ENCODE measurements at places on chromosomes 7 and 10.

GRCh38 chr10:80443531-80443974 lies 10.6 kb upstream of the TSPAN14 start:
- DNase-seq: peak; percentile 49

- DNase-seq: peak; percentile 11
These were observed 703.5 kb upstream of the SEMA3D start for GRCh38 chr7:85890244-85890811.

- no peak for DNase-seq
These were observed 66.5 kb downstream of the ANK3 start for GRCh38 chr10:60323162-60323561.

DNA sequence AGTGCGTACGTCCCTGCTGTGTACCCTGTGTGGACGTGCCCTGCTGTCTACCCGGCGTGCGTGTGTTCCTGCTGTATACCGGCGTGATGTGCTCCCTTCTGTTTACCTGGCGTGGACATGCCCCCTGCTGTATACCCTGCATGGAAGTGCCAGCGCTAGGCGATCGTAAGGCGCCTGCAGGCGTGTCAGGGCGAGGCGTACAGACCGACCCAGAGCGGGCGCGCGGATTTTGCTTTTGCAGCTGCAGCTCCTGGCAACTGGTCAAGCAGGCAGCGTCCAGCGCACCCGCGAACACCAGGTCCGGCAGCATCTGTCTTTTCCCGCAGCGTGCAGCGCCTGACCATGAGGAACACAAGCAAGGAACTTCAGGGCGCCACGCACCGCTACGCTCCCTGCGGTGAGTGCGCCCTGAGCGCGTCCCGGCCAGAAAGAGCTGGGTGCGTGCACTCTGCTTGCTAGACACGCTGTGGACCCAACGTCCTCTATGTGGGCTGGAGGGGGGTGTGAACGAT lies 680 bp downstream of the C7orf57 start:
- no peak for DNase-seq

DNA sequence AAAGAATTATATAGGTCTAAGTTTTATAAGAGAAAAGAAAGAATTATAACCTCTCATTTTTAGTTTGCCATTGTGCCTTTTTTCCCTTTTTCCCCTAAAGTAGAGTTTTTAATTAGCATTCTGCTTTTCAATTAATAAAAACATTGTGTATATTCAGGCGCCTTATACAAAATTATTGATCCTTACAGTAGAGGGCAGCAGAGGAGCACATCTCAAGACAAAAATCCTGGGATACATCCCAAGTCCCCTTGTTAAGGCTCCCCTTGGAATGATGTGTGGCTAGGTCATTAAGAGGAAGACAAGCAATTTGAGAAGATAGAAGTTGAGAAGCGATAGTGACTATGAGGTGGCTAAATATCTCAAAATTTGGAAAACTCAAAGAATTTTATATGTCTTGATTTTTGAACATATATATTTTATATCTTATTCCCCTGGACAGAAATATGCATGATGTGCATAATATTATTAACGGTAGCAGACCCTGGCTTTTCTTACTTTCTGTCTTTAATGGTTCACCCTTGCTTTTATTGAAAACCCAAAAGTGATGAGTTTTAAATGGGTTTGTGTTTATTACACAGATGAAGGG lies 19.1 kb upstream of the TPK1 start:
- peak; percentile 44 for DNase-seq

- DNase-seq: no peak
These were observed 410.5 kb upstream of the C7orf33 start for GRCh38 chr7:148180075-148180474.

- no peak for DNase-seq
These were observed 208.7 kb upstream of the PRKCQ start for GRCh38 chr10:6788731-6789130.

- DNase-seq: no peak
These were observed 169.3 kb upstream of the AGK start for GRCh38 chr7:141381794-141382427.

GRCh38 chr10:113301342-113301984 lies 251.4 kb upstream of the HABP2 start:
- no peak for DNase-seq

DNA sequence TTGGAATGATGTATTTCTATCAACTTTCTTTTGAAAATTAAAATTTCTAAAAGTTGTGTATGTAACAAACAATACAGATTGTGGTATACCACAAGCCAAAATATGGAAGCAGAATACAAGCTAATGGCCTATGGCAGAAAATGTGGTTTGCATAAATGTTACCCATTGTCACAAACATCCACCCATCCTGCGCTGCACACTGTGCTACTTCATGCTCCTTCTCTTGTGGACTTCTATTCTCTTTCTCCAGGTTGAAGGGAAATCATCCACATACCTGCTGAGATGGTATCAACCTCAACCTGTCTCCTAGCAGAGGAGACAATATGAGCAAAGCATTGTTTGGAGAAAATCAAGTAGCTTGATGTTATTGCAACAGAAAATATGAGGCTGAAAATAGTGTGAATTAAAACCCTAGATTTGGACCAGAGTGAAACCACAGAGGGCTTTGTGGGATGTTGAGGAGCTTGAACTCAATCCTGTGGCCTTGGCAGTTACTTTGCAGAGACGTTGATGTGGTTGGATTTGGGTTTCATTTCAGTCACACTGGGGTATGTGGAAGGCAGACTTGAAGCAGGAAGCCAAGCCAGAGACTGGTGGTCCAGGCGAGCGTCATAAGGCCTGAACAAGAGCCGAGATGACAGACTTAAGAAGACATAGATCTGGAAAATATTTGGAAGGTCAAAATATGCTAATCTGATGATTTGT lies 63.8 kb downstream of the ICA1 start:
- no peak for DNase-seq

- DNase-seq: no peak
These were observed 75.1 kb downstream of the DNAH11 start for GRCh38 chr7:21617916-21618390.

DNA sequence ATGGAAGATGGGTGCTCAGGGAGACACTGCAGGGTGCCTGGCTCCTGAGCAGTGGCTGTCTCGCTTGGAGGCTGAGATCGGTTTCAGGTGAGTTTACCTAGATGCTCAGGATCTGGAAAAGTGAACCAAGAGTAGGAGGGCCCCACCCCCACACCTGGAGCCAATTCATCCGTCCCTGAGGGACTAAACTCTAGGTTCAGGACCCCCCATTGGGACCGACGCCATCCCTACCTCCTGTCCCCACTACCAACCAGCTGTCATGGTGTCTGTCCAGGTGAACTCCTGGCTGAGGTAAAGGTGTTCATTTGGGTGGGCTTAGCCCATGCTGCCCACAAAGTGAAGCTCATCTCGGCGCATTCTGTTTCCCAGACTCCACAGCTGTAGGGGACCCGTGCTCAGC lies 174.6 kb upstream of the PLPP4 start:
- DNase-seq: no peak

GRCh38 chr7:75611557-75612178 lies 119.5 kb downstream of the SPDYE5 start:
- no peak for DNase-seq

DNA sequence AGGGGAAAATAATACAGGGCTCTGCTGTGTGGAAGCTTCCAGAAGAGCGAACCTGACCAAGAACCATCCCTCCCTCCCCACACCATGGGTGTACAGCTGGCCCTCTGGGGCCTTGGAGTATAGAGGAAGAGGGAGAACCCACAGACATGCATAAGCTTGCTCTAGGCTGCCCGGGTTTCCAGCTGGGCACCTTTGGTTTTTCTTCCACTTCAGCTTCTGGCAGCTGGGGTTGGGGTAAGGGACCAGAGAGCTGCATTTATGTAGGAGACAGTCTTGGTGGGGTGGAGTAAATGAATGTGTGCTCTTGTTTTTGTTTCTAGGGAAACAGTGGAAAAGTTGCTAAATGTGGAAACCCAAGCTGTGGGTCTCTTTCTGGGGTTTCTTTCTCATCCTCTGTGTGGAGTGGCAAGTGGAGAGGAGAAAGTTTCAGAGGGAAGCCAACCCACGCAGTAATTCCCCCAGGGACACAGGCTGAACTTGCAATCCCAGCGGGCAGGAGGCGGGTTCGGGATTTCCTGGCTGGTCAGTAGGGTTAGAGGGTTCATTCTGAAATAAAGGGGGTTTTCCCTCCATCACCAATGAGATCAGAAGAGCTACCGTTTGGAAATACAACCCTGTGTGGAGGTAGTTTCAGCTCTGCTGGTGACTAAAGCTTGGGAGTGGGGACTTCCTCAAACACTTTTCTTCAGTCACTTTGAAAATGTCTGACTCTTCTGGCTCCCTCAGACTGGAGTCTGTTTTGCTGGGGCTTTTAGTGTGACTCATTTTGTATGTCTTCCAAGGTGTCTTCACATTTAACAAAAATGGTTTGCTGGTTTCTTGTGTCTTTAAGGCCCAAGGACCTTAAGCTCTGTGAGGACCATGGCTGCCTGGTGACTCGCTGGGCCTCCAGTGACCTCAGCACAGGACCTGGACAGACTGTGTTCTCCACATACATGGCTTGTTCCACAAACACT lies 22.2 kb upstream of the SRGN start:
- DNase-seq: no peak

- no peak for DNase-seq
These were observed 564.5 kb upstream of the GHITM start for GRCh38 chr10:83574770-83575169.

DNA sequence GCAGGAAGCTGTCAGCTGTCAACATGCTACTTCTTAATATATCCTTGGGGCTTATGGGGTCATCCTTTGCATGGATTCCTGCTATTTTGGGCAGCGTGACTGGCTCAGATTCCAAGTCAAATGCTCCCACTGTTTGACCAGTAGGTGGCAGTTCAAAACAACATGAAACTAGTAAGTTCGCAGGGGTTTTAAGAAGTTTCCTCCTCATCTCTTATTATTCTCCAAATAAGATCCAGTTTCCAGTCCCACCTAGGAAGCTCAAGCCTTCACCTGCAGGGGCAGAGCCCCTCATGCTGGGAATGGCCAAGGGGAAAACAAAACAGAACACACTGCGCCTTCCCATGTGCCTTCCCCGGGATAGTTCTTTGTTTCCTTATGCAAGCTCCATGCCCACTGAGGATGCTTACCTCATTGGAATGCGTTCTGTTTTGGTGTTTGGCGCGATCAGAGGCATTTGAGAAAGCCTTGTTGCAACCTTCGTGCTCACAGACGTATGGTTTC lies 259.8 kb downstream of the GLI3 start:
- DNase-seq: no peak

- DNase-seq: no peak
These were observed 561 bp downstream of the SHTN1 start for GRCh38 chr10:117004227-117005025.

- no peak for DNase-seq
These were observed 892.0 kb upstream of the AUTS2 start for GRCh38 chr7:68706291-68706690.

DNA sequence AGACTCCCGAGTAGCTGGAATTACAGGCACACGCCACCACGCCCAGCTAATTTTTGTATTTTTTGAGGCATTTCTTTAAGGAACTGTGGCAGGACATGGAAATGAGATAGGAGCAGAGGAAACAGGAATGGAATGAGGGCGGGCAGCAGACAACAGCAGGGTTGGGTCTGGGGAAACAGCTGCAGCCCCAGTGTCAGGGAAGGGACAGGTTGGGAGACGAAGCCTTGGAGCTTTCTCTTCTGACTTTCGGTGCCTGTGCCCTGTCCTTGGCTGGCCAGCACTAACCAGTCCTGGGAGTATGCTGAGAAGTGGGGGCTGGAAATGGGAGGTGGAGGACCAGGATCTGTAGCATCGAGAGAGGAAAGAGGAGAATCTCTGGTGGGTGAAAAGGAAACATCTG lies 47.4 kb downstream of the ATOH7 start:
- no peak for DNase-seq

- no peak for DNase-seq
These were observed 102.2 kb upstream of the ELMO1 start for GRCh38 chr7:37550872-37551271.

DNA sequence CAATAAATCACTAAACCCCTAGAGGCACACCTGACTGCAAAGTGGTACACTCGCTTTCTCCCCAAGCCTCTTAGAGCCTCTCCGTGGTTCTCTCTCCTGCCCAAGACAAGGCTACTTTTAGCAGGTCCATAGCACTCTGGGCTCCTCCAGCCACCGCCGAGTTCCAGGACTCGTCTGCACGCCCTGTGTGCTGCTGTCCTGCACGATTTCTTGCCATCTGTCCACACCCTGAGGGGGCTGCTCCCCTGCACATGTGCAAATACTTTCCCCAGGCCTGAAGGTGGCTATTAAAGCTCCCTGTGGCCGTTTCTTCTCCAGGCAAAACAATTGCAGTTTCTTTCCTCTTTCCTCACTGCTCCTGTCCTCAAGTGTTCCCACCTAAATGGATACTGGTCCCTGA lies 414.3 kb downstream of the PLXNA4 start:
- DNase-seq: no peak

GRCh38 chr7:67429735-67430134 lies 433.1 kb downstream of the TYW1 start:
- DNase-seq: no peak

DNA sequence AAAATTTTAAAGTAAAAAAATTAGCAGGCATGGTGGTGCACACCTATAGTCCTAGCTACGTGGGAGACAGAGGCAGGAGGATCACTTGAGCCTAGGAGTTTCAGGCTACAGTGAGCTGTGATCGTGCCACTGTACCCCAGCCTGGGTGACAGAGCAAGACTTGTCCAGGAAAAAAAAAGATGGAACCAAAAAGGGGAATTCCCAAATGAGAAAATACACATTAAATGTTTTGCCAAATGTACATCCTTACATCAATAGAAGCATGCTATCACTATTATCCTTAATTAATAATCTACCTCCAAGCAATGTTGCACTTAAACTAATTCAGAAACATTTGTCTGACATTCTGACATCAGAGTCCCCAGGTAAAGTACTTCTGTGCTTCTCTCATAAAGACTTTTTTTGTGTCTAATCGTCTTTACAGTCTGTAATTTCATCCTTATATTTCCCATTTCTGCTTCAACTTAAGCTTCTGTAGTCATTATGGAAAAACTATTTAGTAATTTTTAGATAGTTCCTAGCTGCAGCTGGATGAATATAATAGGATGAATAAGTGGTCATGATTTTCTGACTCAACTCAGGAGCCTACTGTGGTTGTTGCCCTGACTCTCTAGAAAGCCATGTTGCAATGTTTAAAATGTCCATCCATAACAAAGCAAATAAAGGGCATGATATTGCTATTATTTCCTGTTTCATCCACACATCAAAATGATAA lies 57.7 kb downstream of the MYPN start:
- no peak for DNase-seq
